ENCODE measurements at places on chromosomes 2 and 18. TPM values are rescaled to one million over a fixed set of nuclear protein-coding genes. Genes with fewer than 3 reads are reported as not detected.

The PDE1A gene
- total RNA-seq, result 13.6 TPM

- H3K36me3 ChIP-seq, result no peaks in the 10 kb centered on the region
- no peak overlapping the region for H3K4me3 ChIP-seq
- no peaks in the 10 kb centered on the region for H3K27me3 ChIP-seq
- no peak overlapping the region for H3K27ac ChIP-seq
- H3K4me1 ChIP-seq, result peaks cover 36% of the 10 kb centered on the region
Measured at GRCh38 chr18:24201699-24202687, 63.1 kb downstream of the CABYR start.

GRCh38 chr2:206428783-206429182 is 14.5 kb upstream of the ADAM23 start:
- no peak for DNase-seq
- H3K4me3 ChIP-seq, result no peak overlapping the region
- H3K4me1 ChIP-seq, result no peaks in the 10 kb centered on the region
- H3K27ac ChIP-seq, result no peak overlapping the region
- H3K36me3 ChIP-seq, result no peaks in the 10 kb centered on the region

DNA sequence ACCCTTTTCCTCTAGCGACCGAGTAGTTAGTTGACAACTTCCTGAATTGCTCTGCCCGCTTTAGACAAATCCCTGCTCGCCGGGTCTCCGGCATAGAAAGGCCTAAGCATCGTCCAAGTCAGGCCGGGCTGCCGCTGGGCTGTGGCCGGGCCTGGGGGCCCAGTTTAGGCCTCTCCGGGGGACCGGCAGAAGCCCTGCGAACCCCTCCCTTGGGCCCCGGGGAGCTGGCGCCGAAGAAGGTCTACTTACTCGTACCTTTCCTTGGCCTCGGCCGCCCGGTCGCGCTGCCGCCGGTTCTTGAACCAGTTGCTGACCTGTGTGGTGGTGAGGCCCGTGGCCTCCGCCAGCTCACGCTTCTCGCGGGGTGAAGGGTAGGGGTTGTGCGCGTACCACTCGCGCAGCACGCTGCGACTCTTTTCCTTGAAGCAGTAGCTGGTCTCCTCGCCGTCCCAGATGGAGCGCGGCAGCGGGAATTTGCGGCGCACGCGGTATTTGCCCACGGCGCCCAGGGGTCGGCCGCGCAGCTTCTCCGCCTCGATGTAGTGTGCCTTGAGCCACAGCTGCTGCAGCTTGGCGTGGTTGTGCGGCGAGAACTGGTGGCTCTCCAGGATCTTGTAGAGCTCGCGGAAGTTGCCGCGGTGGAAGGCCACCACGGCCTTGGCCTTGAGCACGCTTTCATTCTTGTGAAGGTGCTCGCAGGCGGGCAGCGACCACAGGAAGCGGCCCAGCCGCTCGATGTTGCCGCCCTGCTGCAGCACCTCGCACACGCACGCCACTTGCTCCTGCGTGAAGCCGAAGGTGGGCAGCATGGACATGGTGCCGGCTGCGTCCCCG is 739 bp downstream of the SIX2 start:
- peaks cover 8% of the 10 kb centered on the region for H3K27me3 ChIP-seq
- H3K4me1 ChIP-seq, result peaks cover 70% of the 10 kb centered on the region
- peak overlapping the region; percentile 48 for H3K27ac ChIP-seq
- H3K4me3 ChIP-seq, result peak overlapping the region; percentile 65
- no peaks in the 10 kb centered on the region for H3K36me3 ChIP-seq
- DNase-seq, result no peak

GRCh38 chr2:223952280-223952968 is 4.8 kb upstream of the MRPL44 start:
- H3K27ac ChIP-seq, result no peak overlapping the region
- H3K4me1 ChIP-seq, result peaks cover 6% of the 10 kb centered on the region
